Central memory CD4-positive, alpha-beta T cell (primary cell): ENCODE measurements at places on chromosomes 3 and 15.

DNA sequence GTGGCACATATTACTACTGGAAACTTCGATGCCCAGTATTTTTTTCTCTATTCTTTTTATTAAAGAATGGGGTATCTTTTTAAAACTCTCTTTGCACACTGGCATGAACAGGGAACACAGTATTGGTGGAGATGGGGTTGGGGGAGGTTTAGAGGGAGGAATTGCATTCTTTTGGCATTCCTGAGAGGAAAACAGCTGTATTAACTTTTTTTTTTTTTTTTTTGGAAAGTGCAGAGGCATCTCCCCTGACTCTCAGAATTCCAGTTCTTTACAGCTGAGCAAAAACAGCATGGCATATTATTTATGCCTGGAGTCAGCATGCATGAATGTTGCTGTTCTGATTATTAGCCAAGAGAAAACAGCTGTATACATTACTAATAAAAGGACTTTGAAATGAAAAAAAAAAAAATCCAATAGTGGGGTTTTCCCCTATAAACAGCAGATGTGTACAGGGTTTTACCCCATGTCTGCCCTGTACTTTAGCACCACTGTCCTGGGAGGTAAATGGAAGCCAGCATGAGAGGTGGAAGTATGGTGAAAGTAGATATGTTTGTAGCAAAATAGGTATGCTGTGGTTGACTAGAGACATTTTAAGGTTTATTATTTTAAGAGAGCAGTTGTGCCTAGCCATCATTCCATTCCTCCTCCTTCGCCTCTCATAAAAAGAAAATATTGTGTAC is 132.2 kb downstream of the FNDC3B start:
- DNase-seq = no peak

DNA sequence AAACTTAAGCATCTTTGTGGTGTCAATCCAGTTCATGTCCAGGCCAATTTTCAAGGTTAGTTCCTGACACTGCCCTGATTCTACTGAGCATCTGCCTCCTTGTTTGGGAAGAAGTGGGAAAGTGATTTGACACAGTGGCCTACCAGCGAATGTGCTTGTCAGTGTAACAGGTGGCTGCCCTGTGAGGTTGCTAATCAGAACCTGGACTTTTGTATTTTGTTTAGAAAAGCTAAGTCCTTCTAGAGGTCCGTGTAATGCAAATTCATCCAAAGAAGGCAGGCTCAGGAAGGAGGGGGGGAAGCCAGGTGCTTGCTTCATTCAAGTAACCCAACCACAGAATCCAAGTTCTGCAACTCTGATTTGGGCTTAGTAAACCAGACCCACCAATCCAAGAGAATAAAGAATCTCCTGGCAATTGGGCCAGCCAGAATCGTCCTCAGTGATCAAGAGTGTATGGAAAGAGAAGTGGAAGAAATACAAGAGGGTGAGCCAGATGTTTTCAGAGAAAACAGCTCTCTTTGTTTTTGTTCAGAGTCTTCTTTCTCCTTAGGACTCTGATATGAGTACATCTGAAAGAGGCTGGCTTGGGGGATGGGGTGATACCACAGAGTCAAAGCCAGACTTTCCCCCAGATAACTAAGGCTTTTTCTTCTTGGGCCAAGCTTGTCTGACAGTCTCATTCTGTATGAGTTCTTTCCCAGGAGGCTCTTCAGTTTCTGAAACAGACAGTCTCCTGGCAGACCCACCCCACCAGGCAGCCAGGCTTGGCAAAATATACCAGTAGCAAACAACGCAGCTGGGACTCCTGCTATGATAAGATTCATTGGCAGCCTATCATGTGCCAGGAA is 508.9 kb upstream of the TBL1XR1 start:
- no peak for DNase-seq

GRCh38 chr3:58102976-58103451 is 94.8 kb downstream of the FLNB start:
- no peak for DNase-seq

DNA sequence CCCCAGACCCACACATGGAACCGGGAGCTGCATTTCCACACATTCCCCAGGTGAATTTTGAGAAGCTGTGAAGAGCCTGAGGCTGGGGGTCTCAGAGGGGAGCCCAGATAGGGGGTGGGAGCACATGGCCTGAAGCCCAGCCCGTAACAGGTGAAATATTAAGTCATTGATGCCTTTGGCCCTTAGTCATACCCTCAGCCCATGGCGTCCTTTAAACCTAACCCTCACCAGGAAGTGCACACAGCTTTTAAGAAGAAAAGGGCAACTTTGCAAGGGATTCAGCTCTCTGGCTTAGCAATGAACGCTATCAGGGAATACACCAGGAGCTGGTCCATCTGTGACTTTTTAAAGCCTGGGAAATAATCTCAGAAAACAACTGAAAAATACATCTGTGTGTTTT is 40.6 kb downstream of the WNT7A start:
- DNase-seq = no peak

DNA sequence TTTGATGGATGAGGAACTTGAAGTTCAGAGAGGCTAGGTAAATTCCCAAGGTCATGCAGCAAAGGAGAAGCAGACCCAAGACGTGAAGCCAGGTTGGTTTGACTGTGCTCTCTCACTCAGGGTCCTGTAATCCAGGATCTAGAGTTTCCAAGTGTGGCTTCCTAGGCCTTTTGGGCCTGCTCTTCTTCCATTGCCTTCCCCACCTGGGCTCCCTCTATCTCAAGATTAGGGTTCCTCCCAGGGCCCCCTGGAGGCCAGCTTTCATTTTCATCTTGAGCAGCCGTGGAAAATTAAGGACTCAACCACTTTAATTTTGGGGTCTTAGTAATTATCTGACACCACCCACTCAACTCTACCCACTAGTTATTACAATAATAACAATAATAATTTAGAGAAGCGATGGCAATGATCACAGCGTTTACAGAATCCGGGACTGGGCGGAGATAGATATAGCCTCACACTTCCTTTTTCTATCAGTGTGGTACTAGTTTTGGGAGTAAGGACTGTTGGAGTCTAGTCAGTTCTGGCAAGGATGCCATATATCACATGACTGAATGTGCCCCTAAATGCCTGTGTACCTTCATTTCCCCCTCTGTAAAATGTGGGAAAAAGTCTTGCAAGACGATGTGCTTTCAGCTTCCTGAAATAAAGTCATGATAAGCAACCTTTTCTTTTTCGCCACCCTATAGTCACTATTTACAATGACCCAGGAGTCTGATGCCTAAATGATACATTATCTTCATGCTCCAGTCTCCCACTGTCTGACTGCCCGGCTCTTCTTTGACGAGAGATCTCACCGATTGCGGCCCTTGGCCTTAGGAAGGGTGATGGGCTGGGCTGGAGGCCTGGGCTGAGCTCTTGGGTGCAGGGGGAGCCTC is 30.2 kb upstream of the MAGEF1 start:
- no peak for DNase-seq

- no peak for DNase-seq
Measured at GRCh38 chr3:188001093-188001492, 152.9 kb upstream of the LPP start.

GRCh38 chr3:49351521-49352011 is 6.6 kb downstream of the GPX1 start:
- no peak for DNase-seq

GRCh38 chr15:51718219-51718618 is 19.2 kb downstream of the LYSMD2 start:
- no peak for DNase-seq

DNA sequence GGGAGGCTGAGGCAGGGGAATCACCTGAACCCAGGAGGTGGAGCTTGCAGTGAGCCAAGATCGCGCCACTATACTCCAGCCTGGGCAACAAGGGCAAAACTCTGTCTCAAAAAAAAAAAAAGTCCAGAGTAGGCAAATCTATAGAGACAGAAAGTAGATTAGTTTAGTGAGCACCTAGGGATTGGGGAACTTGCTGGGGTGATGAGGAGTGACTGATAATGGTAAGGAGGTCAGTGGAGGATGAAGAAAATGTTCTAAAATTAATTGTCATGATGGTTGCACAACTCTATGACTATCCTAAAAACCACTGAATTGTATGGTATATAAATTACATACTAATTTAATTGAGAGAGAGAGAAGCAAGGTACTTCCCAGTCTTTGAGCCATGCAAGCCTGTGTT is 27.8 kb upstream of the LYZL4 start:
- DNase-seq = no peak

GRCh38 chr3:140766465-140766864 is 88.6 kb downstream of the TRIM42 start:
- DNase-seq = no peak

GRCh38 chr15:68646156-68646555 is 67.4 kb downstream of the CORO2B start:
- DNase-seq = no peak

GRCh38 chr15:68380456-68380855 is 51.5 kb downstream of the ITGA11 start:
- DNase-seq = no peak

- DNase-seq = no peak
Measured at GRCh38 chr3:94784274-94784673, 721.4 kb downstream of the NSUN3 start.

DNA sequence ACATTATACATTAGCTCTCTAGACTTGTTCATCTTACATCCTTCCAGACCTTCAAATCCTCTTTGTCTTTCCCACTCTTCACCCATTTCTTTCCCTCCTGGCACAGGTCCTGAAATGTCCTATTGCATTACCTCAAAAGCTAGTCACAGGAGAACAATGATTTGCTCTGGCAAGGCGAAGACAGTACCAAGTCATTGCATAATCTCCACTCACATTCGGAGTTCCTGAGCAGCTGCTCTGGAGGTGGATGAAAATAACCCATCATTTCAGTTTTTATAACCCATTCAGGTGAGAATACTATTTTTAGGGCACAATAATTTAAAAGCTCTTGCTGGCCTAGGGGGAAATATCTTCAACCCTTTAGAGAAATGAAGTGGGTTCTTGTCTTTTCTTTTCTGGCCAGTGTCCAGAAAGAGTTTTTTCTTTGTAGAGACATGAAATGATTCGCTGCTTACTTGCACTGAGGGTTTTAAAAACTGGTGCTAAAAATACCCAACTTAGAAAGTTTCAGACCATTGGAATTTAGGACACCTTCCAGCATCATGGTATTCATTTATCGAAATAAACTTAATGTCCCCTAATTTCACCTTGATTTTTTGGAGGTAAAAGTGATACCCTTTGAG is 23.4 kb upstream of the DYNC1LI1 start:
- no peak for DNase-seq

GRCh38 chr3:62793946-62794345 is 81.3 kb downstream of the CADPS start:
- DNase-seq = no peak

DNA sequence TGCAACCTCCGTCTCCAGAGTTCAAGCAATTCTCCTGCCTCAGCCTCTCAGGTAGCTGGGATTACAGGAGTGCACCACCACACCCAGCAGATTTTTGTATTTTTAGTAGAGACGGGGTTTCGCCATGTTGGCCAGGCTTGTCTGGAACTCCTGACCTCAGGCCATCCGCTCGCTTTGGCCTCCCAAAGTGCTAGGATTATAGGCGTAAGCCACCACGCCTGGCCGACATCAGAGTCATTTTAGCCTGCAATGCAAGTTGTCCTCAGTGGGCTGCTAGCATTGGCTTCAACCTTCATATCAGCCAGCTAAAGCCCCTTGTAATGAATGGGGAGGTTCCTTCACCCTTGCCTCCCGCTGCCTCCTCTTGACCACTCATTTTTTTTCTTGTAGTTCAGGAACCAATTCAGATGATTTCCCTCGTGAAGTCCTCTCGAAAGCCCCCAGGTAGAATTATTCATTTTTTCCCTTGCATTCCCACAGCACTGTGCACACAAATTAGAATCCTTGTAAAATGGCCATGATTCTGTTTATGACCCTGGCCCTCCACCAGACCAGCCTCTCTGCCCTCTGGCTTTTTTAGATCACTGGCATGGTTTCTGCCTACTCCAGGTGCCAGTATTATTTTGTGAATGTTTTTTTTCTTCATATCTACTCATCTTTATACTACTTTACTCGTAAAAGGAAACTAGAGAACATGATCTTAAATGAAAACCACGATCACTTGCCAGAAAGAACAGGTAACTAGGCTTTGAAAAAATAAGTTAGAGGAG is 29.1 kb downstream of the FLNB start:
- DNase-seq = no peak

- no peak for DNase-seq
Measured at GRCh38 chr15:40871749-40872617, 2.1 kb downstream of the RHOV start.

GRCh38 chr3:13568515-13569028 is 19.6 kb downstream of the FBLN2 start:
- DNase-seq = no peak

DNA sequence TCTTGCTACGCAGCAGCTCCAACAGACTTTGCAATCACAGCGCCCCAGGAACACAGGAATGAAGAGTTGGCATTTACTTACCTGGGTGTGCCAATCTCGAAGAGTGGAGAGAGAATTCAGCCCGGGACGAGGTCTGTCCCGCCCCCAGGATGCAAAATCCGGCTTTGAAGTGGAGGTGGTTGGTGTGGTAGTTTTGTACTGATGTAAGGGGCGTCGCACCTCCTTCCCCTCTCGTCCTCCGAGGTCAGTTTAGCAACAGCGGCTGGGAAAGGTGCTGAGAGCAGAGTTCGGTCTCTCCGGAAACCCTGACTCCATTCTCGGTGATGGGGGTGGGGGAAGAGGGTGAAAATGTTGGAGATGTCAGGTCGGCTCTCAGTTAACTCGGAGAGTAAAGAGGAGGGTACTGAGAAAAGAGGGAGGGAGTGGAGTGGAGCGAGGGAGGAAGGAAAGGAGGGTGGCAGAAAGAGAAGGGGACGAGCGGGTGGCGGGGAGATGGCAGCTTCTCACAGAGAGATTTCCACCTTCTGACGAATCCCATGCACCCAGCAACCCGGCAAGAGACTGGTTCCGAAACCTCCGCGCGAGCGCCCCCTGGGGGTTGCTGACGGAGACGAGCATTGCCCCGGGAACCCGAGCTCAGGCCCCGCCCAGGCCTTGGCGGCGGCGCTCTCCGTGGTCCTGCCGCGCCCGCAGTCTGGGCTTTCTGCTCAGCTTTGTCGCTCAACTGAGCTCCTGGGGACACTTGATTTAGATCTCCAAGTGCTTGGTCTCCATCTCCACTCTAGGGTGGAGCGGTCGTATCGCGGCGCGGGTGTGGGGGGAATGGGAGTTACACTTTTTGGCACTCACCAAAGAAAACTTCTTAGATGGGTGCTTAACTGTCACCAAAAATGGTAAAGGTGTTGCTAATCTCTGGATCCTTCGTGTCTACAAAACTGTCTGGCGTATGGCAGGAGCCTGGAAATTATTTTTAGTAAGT is at the start of gene CPNE4:
Gene CPNE4 (minus strand): TSS at position 529 of the 979 bp plus-strand sequence.
- DNase-seq = peak; percentile 44

GRCh38 chr3:2354702-2355101 is 256.0 kb downstream of the CNTN4 start:
- DNase-seq = no peak

GRCh38 chr3:82568776-82569338 is 807.4 kb upstream of the GBE1 start:
- DNase-seq = no peak
